Progenitor cell of endocrine pancreas (in vitro differentiated cells): ENCODE measurements at places on chromosomes 7 and 10. TPM values are rescaled to one million over a fixed set of nuclear protein-coding genes. Genes with fewer than 3 reads are reported as not detected.

DNA sequence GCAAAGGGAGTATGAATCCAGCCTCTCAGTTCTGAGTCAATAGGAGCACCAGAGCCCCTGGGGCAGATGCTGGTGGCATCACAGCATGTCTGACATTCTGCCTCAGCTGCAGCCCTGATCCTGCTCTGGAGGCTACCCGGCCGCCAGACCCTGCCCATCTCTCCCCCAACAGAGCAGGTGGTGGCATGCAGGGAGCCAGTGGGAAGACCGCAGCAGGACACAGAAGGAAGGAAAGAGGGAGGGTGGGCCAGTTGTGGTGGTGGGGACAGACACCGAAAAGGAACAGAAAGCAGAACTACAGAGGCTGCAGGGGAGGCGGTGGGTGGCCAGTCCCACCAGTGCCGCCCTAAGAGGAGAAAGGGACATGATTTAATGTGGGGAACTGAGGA, 35.3 kb downstream of the BLNK start:
- no peaks in the 10 kb centered on the region for H3K36me3 ChIP-seq
- no peak overlapping the region for H3K27ac ChIP-seq
- peaks cover 3% of the 10 kb centered on the region for H3K27me3 ChIP-seq
- no peak for DNase-seq
- no peaks in the 10 kb centered on the region for H3K4me1 ChIP-seq

DNA sequence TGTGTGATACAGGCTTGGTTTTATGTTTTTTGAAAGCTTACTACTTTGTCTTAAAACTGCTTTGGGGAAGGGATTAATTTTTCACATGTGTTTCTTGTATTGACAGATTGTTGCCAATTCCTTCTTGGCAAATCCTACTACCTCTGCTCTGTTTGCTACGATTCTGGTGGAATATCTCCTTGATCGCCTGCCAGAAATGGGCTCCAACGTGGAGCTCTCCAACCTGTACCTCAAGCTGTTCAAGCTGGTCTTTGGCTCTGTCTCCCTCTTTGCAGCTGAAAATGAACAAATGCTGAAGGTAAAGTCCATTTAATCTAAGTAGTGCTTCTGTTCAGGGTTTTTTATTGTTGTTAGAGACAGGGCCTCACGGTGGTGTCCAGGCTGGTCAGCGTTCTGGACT, 33.6 kb downstream of the TRRAP start:
- H3K4me3 ChIP-seq: no peak overlapping the region
- no peak overlapping the region for H3K27ac ChIP-seq
- no peaks in the 10 kb centered on the region for H3K4me1 ChIP-seq

GRCh38 chr7:44325811-44326241, 432 bp upstream of the CAMK2B start:
- no peaks in the 10 kb centered on the region for H3K36me3 ChIP-seq
- peak overlapping the region; percentile 46 for H3K27ac ChIP-seq
- peaks cover 60% of the 10 kb centered on the region for H3K27me3 ChIP-seq
- peaks cover 18% of the 10 kb centered on the region for H3K4me1 ChIP-seq
- peak overlapping the region; percentile 95 for H3K4me3 ChIP-seq
- no peak for DNase-seq

- H3K4me3 ChIP-seq: no peak overlapping the region
- no peak overlapping the region for H3K27ac ChIP-seq
- H3K4me1 ChIP-seq: peaks cover 1% of the 10 kb centered on the region
- DNase-seq: no peak
Observed at GRCh38 chr10:78849115-78849514, 219.7 kb upstream of the ZMIZ1 start.

GRCh38 chr7:30116771-30117170, 18.0 kb upstream of the MTURN start:
- peak overlapping the region; percentile 28 for H3K27ac ChIP-seq
- no peak for DNase-seq
- H3K27me3 ChIP-seq: no peaks in the 10 kb centered on the region
- no peaks in the 10 kb centered on the region for H3K4me1 ChIP-seq

Gene POU6F2
- 4.4 and 5.6 TPM in 2 replicates for total RNA-seq
